ENCODE measurements at places on chromosomes 13 and 19. TPM values are rescaled to one million over a fixed set of nuclear protein-coding genes. Genes with fewer than 3 reads are reported as not detected.

- DNase-seq, result no peak
Measured at GRCh38 chr19:35851213-35852028, 883 bp downstream of the NPHS1 start.

- DNase-seq, result peak; percentile 41
Measured at GRCh38 chr13:101390461-101390860, 25.8 kb downstream of the NALCN start.

DNA sequence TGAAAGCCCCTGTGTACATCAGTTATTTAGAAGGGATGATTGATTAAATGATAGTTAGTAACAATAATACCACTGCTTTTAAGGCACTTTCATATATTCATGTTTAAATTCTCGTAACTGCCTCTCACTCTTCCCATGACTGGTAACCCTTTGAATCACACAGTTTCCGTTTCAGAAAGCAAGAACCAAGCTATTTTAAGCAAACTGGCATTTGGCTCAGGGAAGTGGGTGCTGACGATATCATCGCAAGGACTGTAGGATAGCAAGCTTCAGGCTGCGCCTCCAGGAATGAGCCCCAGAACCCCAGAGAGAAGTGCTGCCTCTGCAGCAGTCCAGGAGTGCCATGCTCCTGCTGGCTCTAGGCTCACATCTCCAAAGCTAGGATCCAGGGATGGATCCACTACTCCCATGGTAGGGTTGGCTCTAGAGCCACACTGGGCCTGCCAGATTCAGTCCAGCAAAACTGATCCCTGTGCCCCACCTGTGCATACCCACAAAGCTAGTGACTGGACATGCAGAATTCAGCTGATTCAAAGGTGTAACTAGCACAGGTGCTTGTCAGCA is 313.5 kb downstream of the SLC7A1 start:
- no peak for DNase-seq

- DNase-seq, result no peak
Measured at GRCh38 chr19:5154129-5154798, 185.4 kb downstream of the KDM4B start.

MIR17HG gene
- 1.5 TPM for total RNA-seq

DNA sequence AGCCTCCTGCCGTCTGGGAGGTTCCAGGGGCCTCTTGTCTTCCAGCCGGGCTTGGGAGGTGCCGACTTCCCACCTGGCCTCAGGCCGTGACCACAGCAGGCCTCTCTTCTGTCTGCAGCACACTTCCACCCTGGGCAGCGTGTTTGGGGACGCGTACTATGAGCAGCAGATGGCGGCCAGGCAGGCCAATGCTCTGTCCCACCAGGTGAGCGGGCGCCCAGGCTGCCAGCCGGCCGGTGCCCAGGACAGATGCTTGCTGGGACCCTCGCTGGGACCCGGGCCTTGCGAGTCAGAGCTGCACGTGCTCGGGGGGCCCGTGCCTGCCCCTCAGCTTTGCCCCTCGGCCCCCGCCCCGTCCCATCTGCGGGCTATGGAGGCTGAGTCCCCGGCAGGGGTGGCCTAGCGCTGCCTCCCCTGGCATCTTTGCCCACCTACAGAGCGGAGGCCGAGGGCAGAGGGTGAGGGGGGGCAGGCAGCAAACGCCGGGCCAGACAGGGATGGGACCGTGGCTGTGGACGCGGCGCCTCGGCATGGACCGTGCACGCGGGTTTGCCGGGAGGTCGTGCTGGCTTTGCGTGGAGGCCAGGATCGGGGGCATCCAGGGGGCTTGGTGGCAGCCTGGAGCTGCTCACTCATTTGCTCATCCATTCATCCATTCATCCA is 16.2 kb downstream of the COMP start:
- DNase-seq, result no peak

ZNF530 gene
- total RNA-seq, result 9.1 TPM

ZNF415 gene
- not detected for total RNA-seq

- peak; percentile 53 for DNase-seq
Measured at GRCh38 chr19:40139533-40140287, 49.0 kb upstream of the ZNF780A start.

ZNF345 gene
- 0.08 TPM for total RNA-seq

GRCh38 chr13:21075011-21075378 is 13.6 kb upstream of the LATS2 start:
- no peak for DNase-seq

GRCh38 chr19:58118979-58119733 is 21.1 kb upstream of the ZSCAN18 start:
- DNase-seq, result no peak

- no peak for DNase-seq
Measured at GRCh38 chr13:43156916-43157315, 133.5 kb downstream of the DNAJC15 start.

DNA sequence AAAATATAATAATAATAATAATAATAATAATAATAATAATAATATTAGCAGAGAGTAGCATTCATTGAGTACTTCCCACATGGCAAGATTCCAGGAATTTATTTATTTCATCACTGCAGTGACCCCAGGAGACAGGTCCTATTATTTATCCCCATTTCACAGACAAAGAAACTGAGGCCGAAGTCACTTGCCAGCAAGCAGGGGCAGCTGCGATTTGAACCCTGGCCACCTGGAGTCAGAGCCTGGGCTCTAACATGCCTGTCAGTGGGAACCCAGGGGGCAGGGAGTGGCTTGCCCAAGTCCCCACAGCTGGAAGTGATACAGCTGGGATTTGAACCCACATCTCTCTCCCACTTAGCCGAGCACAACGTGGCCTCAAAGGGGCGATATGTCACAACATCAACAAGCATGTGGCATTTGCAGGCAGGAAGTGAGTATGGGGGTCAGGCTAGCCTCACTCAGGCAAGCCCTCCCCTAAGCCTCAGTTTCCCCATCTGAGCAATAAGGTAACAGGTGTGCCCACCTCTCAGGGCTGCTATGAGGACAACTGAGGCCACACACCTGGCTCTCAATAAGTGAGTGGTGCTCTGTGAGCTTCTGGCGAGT is 2.9 kb downstream of the SHFL start:
- no peak for DNase-seq

GRCh38 chr19:18594096-18594823 is 5.7 kb downstream of the REX1BD start:
- DNase-seq, result peak; percentile 56

DNA sequence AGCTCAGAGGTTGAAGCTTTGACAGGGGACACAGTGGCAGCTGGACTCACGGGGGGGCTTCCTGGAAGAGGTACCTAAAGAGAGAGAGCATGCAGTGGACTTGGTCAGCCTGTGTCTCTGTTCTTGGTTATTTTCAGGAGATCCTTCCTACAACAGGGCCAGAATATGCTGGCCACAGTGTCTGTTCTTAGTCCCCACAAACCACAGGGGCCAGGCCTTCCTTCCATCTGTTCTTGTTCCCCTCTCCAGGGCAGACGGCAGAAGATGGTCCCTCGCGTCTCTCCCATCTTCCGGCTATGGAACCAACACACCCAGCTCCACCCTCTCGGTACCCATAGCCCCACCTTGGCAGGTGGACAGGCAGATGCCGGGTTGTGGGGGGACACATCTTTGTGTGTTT is 24.8 kb downstream of the MAST3 start:
- DNase-seq, result no peak

DNA sequence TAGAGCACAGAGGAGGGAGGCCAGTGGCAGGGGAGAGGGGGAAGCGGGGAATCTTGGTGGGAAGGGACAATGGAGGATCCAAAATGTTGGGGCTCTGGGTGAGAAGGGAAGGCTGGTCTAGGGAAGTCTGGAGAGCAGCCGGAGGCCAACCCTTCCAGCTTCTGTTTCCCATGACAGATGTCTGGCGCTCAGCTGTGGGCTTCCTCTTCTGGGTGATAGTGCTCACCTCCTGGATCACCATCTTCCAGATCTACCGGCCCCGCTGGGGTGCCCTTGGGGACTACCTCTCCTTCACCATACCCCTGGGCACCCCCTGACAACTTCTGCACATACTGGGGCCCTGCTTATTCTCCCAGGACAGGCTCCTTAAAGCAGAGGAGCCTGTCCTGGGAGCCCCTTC is 1.1 kb downstream of the PSENEN start:
- DNase-seq, result no peak

- DNase-seq, result no peak
Measured at GRCh38 chr19:1093330-1093729, 1.8 kb downstream of the POLR2E start.

ZNF665 gene
- 5.2 TPM for total RNA-seq

GRCh38 chr13:35874704-35875103 is 256.5 kb downstream of the DCLK1 start:
- DNase-seq, result no peak

- DNase-seq, result peak; percentile 13
Measured at GRCh38 chr19:9456018-9456689, 20.8 kb upstream of the ZNF266 start.

- no peak for DNase-seq
Measured at GRCh38 chr19:10503002-10503789, at the start of gene KEAP1. Gene KEAP1, minus strand, starts transcription at chr19:10503356. Its CDS starts 3,323 bp downstream, at chr19:10500033.

- DNase-seq, result peak; percentile 16
Measured at GRCh38 chr13:109148243-109148642, 518.8 kb downstream of the MYO16 start.

DNA sequence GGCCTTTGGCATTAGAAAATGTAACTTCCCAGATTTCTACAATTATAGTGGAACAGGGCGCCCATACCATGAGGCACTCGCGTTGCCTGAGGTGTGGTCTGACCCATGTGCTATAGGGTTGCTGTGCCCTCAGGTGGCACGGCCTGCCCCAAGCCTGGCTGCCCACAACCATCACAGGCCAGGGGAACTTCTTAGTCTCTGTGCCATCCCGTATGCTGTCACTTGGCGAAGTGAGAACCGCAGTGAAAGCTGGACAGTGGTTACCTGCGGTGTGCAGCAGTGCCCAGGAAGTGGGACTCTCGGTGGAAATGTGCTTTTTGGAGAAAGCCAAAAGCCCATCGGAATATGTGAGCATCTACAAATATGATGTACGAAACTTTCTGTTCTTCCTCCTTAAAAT is 88.2 kb upstream of the GPR183 start:
- DNase-seq, result no peak

- no peak for DNase-seq
Measured at GRCh38 chr13:113635709-113636108, 22.3 kb downstream of the ATP4B start.

ZNF296 gene
- total RNA-seq, result not detected

SHISA2 gene
- not detected for total RNA-seq

DNA sequence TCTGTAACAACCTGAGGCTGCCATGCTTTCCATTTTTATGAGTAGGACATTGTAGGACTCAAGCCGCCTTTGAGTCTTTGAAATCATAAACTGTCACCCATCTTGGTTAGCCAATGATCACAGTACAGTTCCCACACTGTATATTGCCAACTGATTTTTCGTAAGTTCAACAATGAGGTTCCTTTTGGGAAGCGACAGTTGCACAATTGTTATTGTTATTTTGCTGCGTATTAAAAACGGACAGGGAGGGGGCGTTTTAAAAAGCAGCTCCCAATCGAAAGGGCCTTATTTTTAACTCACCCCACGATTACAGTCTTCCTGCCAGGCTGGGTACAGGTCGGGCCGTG is 601 bp downstream of the SLC46A3 start:
- no peak for DNase-seq

DNA sequence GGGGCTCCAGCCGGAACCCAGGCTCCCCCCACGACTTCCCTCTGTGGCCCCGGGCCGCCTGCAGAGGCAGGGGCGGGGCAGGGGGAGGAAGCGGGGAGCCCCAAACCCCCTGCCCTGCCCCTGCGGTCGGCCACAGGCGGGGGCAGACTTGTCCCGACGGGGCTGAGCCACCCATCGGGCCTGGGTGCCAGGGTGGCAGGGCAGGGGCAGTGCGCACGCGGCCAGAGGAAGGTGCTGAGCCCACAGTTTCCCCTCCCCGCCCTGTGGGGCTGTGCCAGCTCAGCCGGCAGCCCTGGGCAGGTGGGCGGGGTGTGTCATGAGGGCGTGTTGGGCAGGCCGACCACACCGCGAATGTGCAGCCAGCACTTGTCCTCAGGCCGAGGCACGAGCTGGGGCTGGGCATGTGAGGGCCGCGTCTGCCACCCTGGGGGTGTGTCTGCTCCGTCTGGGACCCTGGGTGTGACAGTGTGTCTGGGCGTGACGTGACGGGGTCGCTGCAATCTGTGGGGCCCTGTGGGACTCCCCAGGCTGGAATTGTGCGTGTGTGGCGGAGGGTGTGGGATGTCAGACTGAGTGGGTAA is 17.7 kb downstream of the CCDC97 start:
- DNase-seq, result peak; percentile 93

DNA sequence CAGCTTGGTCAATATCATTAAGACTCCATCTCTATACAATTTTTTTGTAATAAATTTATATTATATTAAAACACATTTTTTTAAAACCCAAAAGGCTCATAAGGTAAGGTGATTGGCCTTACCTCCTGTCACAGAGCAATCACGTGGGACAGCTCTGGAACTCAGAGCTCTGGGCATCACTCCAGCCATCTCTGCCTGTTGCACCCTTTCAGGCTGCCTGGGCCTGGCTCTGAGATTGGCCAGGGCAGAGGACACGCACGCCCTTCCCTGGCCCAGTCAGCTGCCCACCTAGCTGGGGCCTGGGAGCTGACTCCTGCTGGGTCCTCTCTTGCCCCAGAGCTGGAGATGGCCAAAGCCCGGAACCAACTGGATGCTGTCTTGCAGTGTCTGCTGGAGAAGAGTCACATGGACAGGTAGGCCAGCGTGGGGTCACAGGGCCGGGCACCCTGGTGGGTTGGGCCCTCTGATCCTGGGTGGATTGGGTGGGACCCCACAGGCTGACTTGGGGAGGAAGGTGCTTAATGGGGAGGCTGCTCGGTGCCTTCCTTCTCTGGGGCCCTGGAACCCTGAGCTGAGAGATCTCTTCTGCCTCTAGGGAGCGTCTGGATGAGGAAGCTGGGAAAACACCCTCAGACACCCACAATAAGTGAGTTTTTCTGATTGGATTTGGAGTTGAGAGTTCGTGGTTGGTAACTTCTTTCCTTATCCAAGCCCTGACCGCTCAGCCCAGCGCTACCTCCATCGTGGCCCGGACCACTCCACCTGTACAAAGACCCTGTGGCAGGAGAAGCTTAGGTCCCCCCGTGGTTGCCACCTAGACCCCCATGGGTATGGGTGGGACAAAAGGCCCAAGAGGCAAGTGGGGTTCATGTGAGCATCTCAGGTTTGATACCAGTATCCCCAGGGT is 3.7 kb downstream of the LIN37 start:
- no peak for DNase-seq

- no peak for DNase-seq
Measured at GRCh38 chr13:99031832-99032231, 54.0 kb upstream of the DOCK9 start.

DNA sequence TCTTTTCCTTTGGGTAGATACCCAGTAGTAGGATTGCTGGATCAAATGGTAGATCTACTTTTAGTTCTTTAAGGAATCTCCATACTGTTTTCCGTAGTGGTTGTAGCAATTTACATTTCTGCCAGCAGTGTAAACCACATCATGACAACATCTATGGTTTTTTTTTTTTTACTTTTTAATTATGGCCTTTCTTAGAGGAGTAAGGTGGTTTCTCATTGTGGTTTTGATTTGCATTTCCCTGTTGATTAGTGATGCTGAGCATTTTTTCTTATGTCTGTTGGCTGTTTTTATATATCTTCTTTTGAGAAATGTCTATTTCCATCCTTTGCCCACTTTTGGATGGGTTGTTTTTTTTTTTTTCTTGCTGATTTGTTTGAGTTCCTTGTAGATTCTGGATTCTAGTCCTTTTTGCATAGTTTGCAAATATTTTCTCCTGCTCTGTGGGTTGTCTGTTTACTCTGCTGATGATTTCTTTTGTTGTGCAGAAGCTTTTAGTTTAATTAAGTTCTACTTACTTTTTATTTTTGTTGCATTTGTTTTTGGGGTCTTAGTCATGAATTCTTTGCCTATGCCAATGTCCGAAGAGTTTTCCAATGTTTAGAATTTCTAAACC is 38.8 kb downstream of the TDRD3 start:
- no peak for DNase-seq

All from H4 (cell line).